ENCODE measurements at places on chromosomes 11 and 22.

DNA sequence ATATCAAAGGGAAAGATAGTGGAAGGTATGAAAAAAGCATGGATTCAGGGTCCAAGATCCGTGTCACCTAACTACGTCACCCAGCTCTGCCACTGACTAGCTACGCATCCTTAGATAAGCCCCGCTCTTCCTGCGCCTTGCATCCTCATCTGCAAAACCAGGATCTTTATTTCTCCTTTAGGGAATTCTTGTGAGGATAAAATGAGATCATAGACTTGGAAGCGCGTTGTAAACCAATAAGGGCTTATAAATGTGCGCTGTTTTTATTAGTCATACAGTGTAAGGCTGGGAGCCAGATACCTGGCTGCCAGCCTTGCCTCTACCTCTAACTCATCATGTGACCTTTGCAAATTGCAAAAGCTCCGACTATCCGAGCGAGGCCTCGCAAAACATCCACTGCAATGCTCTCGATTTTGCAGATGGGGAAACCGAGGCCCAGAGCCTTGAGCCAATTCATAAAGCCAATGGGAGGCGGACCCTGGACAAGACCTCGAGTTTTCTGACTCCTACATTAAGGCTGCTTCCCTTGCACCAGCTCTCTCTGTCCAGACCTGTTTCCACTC is 753 bp downstream of the PRPF19 start:
- no peak for DNase-seq

- no peak for DNase-seq
These were observed 10.2 kb downstream of the B3GNT6 start for GRCh38 chr11:77044356-77044755.

DNA sequence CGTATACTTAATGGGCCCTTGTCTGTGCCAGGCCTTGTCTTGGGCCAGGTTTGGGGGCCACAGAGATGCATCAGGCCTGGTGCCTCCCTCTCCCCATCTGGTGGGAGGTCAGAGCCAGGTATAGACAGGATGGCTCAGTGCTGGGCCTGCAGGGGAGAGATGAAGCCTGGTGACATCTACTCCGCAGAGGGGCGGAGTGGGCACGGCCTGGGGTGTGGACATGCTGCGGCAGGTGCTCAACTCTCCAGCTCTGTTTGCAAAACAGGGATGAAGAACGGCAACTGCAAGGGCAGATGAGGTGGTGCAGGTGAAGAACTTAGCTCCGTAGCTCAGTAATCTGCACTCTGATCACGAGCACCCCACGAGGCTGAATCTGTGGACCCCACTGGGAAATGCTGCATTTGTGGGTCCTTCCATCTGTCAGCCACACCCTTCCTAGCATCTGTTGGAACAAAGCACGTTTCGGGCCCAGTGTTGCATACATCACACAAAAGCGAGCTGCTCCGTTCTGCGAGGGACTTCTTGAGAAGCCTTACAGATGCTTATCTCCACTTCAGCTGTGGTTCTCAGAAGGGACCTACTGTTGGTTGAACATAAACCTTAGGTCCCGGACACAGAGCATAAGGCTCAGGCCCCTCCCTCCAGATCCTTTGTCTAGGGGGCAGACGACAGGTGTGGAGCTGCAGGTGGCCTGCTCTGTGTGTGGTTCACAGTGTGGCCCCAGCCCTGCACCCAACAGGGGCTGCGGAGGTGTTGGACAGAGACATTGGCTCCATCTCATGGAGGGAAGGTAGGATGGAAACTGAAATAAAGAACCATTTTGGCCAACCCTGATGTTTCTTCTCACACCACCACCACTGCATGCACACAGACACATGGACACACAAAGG is 78.3 kb downstream of the LRRC32 start:
- DNase-seq = no peak

GRCh38 chr11:12238420-12238819 is 128.0 kb downstream of the MICAL2 start:
- no peak for DNase-seq

DNA sequence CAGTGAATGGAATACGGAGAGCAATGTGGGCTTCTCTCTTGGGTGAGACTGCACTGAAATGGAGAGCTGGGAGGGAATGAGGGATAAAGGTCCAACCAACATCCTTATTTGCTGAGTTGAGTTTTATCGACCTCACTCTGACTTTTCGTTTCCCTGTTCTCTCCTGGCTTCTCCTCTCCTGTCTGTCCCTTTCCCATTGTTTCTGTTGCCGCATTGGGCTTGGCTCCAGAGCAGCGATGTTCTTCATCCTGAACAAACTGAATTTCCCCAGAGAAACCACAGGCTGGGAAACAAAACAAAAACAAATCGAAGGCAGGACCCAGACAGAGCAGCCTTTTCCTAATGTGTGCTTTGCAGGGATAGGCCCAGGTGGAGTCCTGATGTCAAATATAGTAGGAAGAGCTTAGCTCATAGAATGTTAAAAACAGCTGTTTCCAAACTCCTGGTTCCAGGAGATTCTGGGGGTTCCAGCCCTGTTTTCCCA is 30.0 kb downstream of the MOV10L1 start:
- DNase-seq = no peak

GRCh38 chr11:129416080-129416820 is 40.6 kb downstream of the BARX2 start:
- DNase-seq = no peak
